ENCODE measurements at places on chromosomes 12 and 14.

GRCh38 chr12:103336940-103337339 lies 158.8 kb downstream of the C12orf42 start:
- no peak for DNase-seq

GRCh38 chr12:7158781-7159609 lies 28.8 kb downstream of the CLSTN3 start:
- DNase-seq = no peak

GRCh38 chr12:16330560-16330959 lies 16.9 kb upstream of the MGST1 start:
- DNase-seq = no peak

DNA sequence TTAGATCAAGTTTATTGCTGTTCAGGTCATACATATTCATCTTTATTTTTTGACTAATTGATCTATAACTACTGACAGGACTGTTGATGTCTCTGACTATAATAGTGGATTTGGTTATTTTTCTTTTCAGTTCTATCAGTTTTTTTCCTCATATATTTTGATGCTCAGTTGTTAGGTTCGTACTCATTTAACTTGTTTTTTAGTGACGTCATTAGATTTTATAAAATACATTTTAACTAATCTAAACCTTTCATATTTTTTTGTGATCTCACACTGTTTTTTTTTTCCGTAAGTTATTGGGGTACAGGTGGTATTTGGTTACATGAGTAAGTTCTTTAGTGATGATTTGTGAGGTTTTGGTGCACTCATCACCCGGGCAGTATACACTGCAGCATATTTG lies 841.2 kb upstream of the FBXO33 start:
- DNase-seq = no peak

GRCh38 chr14:69693145-69693544 lies 73.8 kb upstream of the SRSF5 start:
- DNase-seq = no peak

DNA sequence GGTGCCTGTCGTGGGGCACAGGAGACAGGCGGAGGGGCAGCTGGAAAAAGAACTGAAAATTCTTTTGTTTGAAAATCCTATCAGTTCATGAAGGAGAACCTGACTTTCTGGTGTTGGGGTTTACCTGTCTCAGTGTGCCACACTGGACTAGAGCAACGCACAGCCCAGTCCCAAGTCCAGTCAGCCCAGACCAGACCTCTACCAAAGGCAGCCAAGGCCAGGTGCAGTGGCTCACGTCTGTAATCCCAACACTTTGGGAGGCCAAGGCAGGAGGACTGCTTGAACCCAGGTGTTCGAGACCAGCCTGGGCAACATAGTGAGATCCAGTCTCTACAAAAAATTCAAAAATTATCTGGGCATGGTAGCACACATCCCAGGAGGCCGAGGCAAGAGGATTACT lies 4.6 kb downstream of the CCDC85C start:
- no peak for DNase-seq

DNA sequence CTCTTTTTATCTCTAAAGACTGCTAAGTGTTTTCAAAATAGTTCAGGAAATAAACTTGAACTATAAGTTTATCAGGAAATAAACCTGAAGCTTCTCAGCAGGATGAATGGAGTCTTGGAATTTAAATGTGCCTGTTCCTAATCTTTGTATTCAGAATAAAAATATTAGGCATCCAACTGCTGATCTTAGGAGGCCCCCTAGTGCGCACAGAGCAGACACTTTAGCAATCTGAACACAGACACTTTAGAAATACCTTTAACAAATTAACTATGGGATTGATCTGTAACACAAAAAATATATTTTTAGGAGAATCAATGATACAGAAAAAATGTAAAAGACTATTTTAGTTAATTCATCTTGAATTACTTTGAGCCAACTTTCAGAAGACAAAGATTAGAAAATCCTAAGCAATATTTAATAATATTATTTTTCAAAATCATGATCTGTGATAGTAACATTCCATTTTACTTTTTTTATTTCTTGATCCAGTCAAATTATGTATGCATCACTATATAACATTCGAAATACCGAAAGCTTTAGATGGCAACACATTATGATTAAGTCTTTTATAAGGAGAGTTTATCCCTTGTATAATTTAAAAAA lies 80.9 kb downstream of the SLC41A2 start:
- DNase-seq = peak; percentile 52

- no peak for DNase-seq
Observed at GRCh38 chr14:69667938-69668335, 56.5 kb downstream of the SUSD6 start.

- no peak for DNase-seq
Observed at GRCh38 chr12:66823857-66824570, 145.1 kb upstream of the GRIP1 start.

GRCh38 chr12:126667339-126667738 lies 1599.6 kb upstream of the TMEM132C start:
- no peak for DNase-seq

DNA sequence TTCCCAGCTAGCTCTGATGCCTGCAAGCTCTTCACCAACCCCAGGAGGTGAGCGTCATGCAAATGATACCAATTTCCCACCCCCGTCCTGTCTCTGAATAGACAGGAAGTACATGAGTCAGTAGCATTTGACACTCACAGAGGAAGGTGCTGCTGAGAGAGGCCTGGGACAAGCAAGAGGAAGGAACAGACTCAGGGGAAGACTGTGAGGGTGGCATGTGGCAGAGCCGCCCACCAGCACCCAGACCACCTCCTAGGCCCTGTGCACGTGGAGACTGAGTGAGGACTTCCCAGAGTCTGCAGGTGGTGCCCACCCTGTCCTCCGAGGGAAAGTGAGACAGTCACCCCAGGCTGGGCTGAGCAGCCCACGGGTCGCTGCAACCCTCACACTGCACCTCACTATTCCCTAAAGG lies 199.5 kb upstream of the SFSWAP start:
- peak; percentile 25 for DNase-seq

Data from pons (tissue), 1 donor.